T-cell (primary cell): ENCODE measurements at places on chromosomes 1 and 21.
A peak's percentile ranks its signal among the peaks of the same experiment; 100 is the strongest.

- no peak for DNase-seq
- H3K27me3 ChIP-seq: no peaks in the 10 kb centered on the region
- no peaks in the 10 kb centered on the region for H3K4me1 ChIP-seq
- H3K27ac ChIP-seq: no peak overlapping the region
- no peaks in the 10 kb centered on the region for H3K36me3 ChIP-seq
These were observed 173.0 kb upstream of the PALMD start for GRCh38 chr1:99472893-99473292.

DNA sequence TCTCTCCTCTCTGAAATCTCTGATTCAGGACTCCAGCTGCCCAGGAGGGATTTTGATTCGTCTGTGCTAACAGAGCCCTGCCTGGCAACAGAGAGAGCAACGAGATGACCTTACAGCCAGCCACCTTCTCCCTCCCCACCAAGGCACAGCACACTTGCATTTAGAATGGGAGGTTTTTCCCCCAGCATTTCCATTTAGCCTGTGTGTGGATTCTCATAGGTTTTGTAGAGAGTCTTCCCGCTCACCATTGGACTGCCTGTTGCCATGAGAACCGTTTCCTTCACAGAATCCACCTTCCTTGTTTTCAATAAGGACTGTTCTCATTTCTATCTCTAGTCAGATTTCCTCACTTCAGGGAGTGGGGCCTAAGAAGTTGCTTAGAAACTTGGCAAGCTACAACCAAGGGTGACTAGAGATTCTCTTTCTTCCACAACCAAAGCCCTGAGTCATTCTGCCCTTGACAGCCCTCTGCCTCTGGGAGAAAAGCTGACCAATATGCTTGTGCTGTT is 5.8 kb upstream of the IKBKE start:
- H3K27me3 ChIP-seq: no peaks in the 10 kb centered on the region
- H3K4me1 ChIP-seq: peaks cover 34% of the 10 kb centered on the region
- no peak for DNase-seq
- H3K4me3 ChIP-seq: no peak overlapping the region
- H3K36me3 ChIP-seq: no peaks in the 10 kb centered on the region

DNA sequence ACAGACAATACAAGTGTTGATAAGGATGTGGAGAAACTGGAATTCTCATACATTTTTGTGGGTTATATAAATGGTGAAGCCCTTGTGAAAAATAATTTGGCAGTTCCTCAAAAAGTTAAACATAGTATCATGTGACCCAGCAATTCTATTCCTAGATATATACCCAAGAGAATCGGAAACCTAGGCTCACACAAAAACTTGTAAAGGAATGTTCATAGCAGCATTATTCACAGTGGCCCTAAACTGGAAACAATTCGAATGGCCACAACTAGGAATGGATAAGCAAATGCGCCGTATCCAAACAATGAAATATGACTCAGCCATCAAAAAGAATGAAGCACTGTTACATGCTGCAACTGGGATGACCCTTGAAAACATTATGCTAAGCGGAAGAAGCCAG is 3.9 kb upstream of the CD247 start:
- H3K4me3 ChIP-seq: no peak overlapping the region
- H3K4me1 ChIP-seq: peaks cover 13% of the 10 kb centered on the region
- no peak for DNase-seq
- no peaks in the 10 kb centered on the region for H3K36me3 ChIP-seq

DNA sequence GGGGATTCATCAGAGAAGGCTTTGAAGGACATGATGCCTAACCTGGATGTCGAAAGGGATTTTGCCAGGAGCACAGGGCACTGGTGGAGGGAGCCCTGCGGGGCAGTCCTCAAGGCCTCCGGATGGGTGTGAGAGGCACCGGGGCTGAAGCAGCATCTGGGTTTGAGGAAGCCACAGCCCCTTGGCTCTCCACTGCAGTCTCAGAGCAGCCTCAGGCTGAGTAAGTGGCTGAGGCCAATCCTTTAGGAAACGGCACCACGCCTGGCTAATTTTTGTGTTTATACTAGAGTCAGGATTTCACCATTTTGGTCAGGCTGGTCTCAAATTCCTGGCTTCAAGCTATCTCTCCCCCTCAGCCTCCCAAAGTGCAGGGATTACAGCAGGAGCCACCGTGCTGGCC is 12.0 kb downstream of the ERVH48-1 start:
- peaks cover 24% of the 10 kb centered on the region for H3K36me3 ChIP-seq
- H3K27me3 ChIP-seq: no peaks in the 10 kb centered on the region

DNA sequence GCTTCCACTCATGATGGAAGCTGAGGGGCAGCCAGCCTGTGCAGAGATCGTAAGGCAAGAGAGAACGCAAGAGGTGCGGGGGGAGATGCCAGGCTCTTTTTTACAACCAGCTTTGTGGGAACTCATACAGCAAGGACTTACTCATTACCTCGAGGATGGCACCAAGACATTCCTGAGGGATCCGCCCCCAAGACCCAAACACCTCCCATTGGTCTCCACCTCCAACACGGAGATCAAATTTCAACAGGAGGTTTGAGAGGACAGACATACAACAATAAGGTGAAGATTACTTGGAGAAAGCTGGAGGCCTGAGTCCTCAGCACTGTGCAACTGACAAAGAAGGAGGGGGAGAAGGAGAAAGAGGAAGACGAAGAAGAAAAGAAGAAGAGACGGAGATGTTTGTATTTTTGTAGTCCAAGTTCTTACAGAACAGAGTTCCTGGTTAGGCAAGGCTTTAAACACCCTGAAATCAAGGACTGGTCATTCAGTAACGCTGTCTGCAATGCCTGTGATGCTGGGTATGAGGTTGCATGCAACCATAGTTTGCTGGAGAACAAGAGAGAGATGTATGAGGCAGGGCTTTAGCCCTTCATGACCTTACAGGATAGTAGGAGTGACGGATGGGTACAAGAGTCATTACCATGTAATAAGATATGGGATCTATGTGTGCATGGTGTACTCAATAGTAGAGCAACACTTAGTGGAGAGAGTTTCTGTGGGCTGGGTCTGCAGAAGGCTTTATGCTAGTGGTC is 19.7 kb upstream of the GALNT2 start:
- no peaks in the 10 kb centered on the region for H3K27me3 ChIP-seq
- DNase-seq: no peak
- H3K4me3 ChIP-seq: no peak overlapping the region

- H3K27ac ChIP-seq: no peak overlapping the region
- H3K4me3 ChIP-seq: no peak overlapping the region
- H3K4me1 ChIP-seq: no peaks in the 10 kb centered on the region
- no peaks in the 10 kb centered on the region for H3K36me3 ChIP-seq
- no peaks in the 10 kb centered on the region for H3K27me3 ChIP-seq
These were observed 1770.9 kb downstream of the BRINP3 start for GRCh38 chr1:188706742-188707141.

- H3K4me3 ChIP-seq: no peak overlapping the region
- H3K27me3 ChIP-seq: no peaks in the 10 kb centered on the region
- no peak for DNase-seq
- H3K27ac ChIP-seq: no peak overlapping the region
These were observed 155.4 kb downstream of the URB2 start for GRCh38 chr1:229781453-229781852.

DNA sequence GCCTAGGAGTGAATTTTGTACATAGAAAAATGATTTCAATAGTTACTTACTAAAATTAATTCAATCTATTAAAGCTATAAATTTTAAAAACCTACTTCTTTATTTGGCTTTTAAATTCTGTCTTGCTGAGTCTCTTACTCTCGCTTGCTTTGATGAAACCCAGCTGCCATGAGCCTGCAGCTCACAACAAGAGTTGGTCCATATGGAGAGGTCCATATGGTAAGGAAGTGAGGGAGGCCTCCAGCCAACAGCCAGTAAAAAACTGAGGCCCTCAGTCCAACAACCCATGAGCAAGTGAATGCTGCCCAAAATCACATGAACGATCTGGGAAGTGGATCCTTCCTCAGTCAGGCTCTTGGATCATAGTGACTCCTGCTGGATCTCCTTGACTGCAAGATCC is 89.9 kb upstream of the CXADR start:
- H3K27me3 ChIP-seq: no peaks in the 10 kb centered on the region
- no peaks in the 10 kb centered on the region for H3K36me3 ChIP-seq
- no peak for DNase-seq
- H3K4me1 ChIP-seq: no peaks in the 10 kb centered on the region
- no peak overlapping the region for H3K27ac ChIP-seq

- no peaks in the 10 kb centered on the region for H3K36me3 ChIP-seq
- H3K27ac ChIP-seq: peak overlapping the region; percentile 60
- peaks cover 29% of the 10 kb centered on the region for H3K4me1 ChIP-seq
- DNase-seq: peak; percentile 19
- no peaks in the 10 kb centered on the region for H3K27me3 ChIP-seq
- H3K4me3 ChIP-seq: peak overlapping the region; percentile 89
These were observed 438 bp downstream of the MRPS6 start for GRCh38 chr21:34073749-34074282.

- H3K36me3 ChIP-seq: no peaks in the 10 kb centered on the region
- no peak for DNase-seq
- peak overlapping the region; percentile 93 for H3K4me3 ChIP-seq
These were observed 446 bp upstream of the DEPDC1 start for GRCh38 chr1:68497358-68497698.
